ENCODE measurements at places on chromosomes 13 and 19. TPM values are rescaled to one million over a fixed set of nuclear protein-coding genes. Genes with fewer than 3 reads are reported as not detected.
A peak's percentile ranks its signal among the peaks of the same experiment; 100 is the strongest.

DNA sequence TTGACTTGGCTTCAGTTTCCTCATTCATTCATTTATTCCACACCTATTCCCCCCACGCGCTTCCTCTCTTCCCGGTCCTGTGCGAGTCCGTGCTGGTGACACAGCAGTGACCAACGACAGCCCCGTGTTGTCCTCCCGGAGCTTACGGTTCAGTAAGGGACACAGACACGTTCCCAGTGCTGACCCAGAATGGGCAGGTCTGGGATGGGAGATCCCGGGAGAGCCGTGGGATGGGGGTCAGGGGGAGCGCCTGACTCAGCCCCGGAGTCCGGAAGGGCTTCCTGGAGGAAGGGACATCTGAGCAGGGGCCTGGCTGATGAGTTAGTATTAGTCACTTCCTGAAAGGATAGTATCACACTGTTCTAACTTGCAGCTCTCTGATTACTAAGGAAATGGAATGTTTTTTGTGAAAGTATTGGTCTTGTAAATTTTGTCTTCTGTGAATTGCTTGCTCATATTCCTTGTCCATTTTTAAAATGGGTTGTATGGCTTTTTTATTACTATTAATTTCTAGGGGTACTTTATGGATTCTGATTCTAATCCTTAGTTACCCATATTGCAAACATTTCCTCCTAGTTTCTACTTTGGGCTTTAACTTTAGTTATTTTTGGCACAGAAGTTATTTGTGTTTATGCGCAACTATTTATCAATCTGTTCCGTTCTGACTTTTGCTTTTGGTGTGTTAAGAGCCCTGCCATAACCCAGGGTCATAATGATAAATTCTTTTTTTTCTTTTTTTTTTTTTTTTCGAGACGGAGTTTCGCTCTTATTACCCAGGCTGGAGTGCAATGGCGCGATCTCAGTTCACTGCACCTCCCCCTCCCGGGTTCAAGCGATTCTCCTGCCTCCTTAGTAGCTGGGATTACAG, 708 bp upstream of the ERCC1 start:
- H3K36me3 ChIP-seq = peaks cover 16% of the 10 kb centered on the region
- DNase-seq = peak; percentile 98
- peaks cover 8% of the 10 kb centered on the region for H3K4me1 ChIP-seq
- no peaks in the 10 kb centered on the region for H3K27me3 ChIP-seq
- H3K27ac ChIP-seq = peak overlapping the region; percentile 98
- peak overlapping the region; percentile 70 for H3K4me3 ChIP-seq

- no peaks in the 10 kb centered on the region for H3K36me3 ChIP-seq
- no peaks in the 10 kb centered on the region for H3K27me3 ChIP-seq
- no peak for DNase-seq
- H3K4me3 ChIP-seq = no peak overlapping the region
Measured at GRCh38 chr13:89324582-89324981, 1653.4 kb downstream of the SLITRK5 start.

GRCh38 chr13:19695428-19695827, 62.0 kb downstream of the MPHOSPH8 start:
- H3K27me3 ChIP-seq = no peaks in the 10 kb centered on the region
- no peak overlapping the region for H3K27ac ChIP-seq
- 0 out of 2 replicates have a peak, but pooled peaks cover 4% of the 10 kb centered on the region for H3K36me3 ChIP-seq
- H3K4me3 ChIP-seq = no peak overlapping the region
- peaks cover 6% of the 10 kb centered on the region for H3K4me1 ChIP-seq
- DNase-seq = no peak

DNA sequence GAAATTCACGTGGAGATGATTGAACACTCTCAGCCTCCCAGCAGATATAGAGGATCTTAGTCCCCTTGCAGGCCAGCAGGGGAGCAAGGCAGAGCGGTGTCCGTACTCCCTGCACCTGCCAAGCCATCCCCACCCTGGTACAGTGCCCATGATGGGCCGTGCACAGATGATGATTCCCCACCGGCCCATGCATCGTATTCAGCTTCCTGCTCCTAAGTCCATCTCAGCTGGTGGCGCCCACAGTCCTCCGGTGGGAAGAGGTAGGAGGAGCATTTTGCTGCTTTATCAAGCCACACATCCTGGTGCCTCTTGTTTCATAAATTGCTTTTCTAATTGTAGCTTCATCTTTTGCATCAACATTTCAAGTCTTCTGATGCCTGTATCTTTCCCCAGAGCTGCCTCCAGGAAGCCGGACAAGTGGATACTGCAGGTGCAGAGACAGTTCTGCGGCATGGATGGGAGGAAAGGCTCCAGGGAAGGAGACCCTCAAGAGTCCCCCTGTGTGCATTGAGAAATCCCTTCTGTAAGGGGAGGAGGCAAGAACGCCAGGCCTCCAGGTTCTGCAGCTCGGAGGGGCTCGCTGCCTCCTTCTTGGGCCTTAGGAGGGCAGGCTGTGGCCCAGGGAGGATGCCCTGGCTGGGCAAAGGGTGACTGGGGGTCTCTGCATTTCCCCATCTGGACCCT, 55.3 kb downstream of the F2RL3 start:
- no peaks in the 10 kb centered on the region for H3K4me1 ChIP-seq
- H3K27me3 ChIP-seq = peaks cover 1% of the 10 kb centered on the region
- H3K36me3 ChIP-seq = no peaks in the 10 kb centered on the region
- no peak overlapping the region for H3K27ac ChIP-seq

- no peak overlapping the region for H3K27ac ChIP-seq
- H3K36me3 ChIP-seq = no peaks in the 10 kb centered on the region
- no peak for DNase-seq
Measured at GRCh38 chr13:36261976-36262375, 35.6 kb downstream of the CCDC169 start.

DNA sequence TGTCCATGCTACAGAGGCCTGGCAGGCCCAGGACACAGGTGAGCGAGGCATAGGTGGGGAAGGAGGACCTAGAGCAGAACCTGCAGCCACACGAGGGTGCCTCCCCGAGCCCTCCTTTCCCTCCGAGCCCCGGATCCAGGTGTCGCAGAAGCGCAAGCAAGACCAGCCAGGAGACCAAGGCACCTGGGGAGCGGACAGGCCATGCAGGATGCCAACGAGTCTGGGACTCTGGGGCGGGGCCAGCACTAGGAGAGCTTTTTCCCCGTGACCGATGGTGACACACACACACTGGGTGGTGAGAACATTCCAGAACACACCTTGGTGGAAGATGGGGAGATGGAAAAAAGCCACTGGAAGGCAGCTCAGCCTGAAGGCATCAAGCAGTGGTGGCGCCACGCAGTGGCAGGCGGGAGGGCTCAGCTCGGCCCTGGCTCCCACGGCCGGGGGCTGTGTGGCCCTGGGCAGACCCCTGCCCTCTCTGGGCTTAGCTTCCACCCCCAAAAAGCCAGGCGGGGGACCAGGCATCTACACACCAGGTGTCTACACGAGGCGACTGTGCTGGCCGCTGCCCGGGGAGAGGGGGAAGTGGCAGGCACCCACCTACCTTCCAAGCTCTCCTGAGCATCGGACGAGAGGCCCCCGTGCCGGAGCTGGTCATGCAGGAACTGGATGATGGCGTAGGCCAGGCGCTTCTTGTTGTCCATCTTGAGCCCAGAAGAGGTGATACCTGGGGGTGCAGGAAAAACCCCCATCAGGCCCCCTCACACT, 14.5 kb downstream of the SGTA start:
- peaks cover 37% of the 10 kb centered on the region for H3K36me3 ChIP-seq
- peaks cover 2% of the 10 kb centered on the region for H3K4me1 ChIP-seq
- no peaks in the 10 kb centered on the region for H3K27me3 ChIP-seq
- DNase-seq = no peak
- no peak overlapping the region for H3K27ac ChIP-seq

DNA sequence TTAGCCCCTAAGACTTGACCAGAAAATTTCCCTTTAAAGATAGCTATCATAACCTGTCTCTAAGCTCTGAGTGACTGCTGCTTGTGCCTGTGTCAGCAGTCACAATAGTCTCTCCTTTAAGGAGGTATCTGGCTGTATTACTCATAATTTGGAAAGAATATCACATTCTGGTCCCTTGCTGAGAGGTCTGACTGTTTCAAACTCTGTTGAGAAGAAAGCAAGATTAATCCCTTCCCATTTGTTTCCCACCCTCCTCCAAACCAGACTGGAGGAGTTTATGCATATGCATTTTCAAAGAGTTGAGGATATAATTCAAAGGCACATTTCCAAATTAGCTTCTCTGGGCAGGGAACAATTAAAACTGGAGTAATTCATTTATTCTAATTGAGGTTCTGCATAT, 2.3 kb downstream of the HTR2A start:
- H3K36me3 ChIP-seq = no peaks in the 10 kb centered on the region
- no peak for DNase-seq
- peaks cover 20% of the 10 kb centered on the region for H3K27me3 ChIP-seq

GRCh38 chr19:37719111-37719926, at the start of gene ZNF607:
ZNF607 (minus strand) TSS chr19:37719761; CDS start chr19:37711618, 8,143 bp downstream.
- peak within 1 kb of the TSS; percentile 81 for H3K4me3 ChIP-seq
- peaks cover 5% of the 10 kb centered on the region for H3K4me1 ChIP-seq
- H3K27me3 ChIP-seq = no peaks in the 10 kb centered on the region
- H3K27ac ChIP-seq = peak within 1 kb of the TSS; percentile 26
- no peaks in the 10 kb centered on the region for H3K36me3 ChIP-seq

GRCh38 chr19:29308977-29309590, 96.1 kb upstream of the UQCRFS1 start:
- H3K36me3 ChIP-seq = no peaks in the 10 kb centered on the region
- DNase-seq = no peak
- H3K27me3 ChIP-seq = no peaks in the 10 kb centered on the region
- no peak overlapping the region for H3K4me3 ChIP-seq

GRCh38 chr13:101292711-101293110, 123.6 kb downstream of the NALCN start:
- no peaks in the 10 kb centered on the region for H3K27me3 ChIP-seq
- peak; percentile 60 for DNase-seq
- H3K27ac ChIP-seq = no peak overlapping the region
- H3K4me1 ChIP-seq = peaks cover 3% of the 10 kb centered on the region
- H3K36me3 ChIP-seq = no peaks in the 10 kb centered on the region

DNA sequence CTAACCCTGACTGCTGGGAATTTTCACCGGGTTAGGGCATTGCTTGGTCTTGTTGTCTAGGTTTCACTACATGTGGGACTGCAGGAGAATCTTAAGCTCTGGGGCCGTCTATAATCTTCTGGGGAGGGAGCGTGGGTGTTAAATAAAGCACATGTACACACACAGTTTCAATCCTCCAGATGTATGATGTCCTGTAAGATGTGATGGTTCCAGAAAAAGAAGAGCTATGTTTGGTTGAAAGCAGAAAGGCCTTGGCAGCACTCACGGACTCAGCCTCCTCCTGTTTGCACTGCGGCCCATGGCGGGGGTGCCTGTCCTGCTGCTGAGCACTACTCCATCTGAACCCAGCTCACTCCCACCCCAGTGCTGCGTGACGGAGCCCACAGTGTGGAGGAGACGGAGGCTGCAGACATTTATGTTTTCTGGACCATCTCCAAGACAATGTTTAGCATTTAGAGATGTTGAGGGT, 343.5 kb downstream of the TEX29 start:
- H3K36me3 ChIP-seq = no peaks in the 10 kb centered on the region
- H3K4me3 ChIP-seq = no peak overlapping the region
- H3K27me3 ChIP-seq = no peaks in the 10 kb centered on the region
- no peaks in the 10 kb centered on the region for H3K4me1 ChIP-seq

KIR2DL3 gene
- not detected for total RNA-seq

SLC7A9 gene
- total RNA-seq = not detected

JUND gene
- 14.2 TPM for total RNA-seq

COX7A1 gene
- 1.1 TPM for total RNA-seq

DIRAS1 gene
- total RNA-seq = 2.5 TPM

FXYD3 gene
- total RNA-seq = not detected

ZNF582 gene
- total RNA-seq = 1.8 TPM

B3GLCT gene
- total RNA-seq = 4.5 TPM

CAMSAP3 gene
- total RNA-seq = not detected

Data from IMR-90 (cell line).